GM12864 (cell line): ENCODE measurements at places on chromosomes 1 and 21.

DNA sequence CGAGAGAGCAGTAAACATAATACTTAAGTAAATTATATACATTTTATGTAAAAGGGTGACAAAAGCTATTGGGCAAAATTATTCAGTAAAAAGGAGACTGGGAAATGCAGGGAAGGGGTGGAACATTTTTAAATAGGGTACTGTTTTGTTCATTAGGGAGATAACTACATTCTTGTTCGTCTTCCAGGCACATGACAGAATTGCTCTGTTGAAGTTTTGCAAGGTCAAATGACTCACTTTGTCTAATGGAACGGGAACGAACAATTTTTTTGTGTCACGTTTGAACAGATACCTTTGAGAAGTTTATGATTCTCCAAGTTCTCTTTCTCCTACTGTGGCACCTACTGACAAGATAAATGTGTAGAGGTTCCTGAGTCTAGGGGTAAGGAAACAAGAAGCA is 382.3 kb upstream of the ZRANB2 start:
- DNase-seq, result no peak

DNA sequence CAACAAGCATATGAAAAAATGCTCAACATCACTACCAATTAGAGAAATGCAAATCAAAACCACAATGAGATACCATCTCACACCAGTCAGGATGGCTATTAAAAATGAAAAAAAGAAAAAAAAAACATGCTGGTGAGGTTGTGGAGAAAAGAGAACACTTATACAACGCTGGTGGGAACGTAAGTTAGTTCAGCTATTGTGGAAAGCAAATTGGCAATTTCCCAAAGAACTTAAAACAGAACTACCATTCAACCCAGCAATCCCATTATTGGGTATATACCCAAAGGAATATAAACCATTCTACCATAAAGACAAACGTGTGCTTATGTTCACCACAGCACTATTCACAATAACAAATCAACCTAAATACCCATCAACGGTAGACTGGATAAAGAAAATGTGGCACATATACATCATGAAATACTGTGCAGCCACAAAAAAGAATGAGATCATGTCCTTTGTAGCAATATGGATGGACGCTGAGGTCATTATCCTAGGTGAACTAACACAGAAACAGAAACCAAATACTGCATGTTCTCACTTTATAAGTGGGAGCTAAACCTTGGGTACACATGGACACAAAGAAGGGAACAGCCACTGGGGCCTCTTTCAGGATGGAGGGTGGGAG is 49.5 kb downstream of the LYST start:
- DNase-seq, result no peak

DNA sequence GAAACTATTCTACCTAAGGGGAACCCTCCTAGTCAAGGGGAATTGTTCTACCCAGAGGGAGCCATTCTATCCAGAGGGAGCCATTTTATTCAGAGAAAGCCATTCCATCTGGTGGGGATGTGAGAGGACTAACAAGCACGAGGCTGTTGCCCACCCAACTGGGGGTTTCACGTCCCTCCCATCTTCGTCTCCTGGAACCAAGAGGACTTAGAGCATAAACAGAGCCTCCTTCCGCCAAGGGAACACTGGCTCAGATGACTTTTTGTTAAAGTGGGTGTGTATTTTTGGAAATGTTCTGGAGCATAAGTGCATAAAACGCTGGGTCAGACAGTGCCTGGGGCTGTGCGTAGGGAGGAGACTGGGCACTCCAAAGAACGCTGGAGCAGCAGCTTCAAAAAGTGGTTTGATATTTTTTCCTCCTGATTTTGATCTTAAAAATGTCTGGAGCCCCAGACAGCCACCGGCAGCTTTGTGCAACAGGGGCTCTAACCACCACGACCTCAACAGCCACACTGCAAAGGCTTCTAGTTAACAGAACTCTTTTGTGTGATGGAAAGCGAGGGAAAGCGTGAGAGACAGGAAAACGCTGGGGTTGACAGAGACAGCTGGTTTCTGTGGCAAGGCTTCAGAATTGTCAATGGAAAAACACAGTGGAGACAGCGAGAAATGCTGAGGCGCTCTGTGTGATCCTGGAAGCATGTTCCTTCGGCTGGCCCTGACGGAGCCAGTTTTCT is 363.6 kb upstream of the CAMK1G start:
- no peak for DNase-seq

DNA sequence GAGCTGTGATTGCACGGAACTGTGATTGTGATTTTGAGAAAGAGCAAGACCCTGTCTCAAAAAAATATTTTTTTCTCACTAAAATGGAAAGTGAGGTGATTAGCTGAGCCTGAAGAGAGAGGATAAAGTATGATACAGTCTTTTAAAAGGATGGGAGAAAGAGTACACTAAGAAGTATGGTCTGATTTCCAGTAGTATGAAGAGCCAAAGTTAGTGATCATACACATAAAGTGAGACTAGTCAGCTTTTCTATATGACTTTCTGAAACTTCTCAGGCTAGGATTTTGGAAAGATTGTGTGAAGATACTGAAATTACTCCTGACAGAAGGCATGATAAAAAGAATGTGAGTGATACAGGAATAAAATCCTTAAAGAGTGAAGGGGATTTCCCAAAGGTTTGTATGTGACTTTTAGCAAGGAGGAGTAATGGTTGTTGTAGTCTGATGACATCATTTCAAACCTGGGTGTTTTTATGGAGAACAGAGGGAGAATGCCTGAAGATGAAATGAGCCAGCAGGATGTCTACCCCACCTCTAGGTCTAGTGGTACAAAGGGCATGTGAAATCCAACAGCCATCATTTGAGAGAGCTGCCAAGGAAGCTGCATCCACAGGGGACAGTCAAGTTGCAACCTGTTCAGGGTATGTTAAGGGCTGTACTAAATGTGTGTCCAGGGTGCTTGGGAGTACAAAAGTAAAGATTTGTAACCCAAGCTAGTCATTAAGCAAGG is 157.7 kb downstream of the PIK3R3 start:
- DNase-seq, result no peak

- DNase-seq, result no peak
Observed at GRCh38 chr1:210010161-210010560, 72.1 kb downstream of the SYT14 start.

DNA sequence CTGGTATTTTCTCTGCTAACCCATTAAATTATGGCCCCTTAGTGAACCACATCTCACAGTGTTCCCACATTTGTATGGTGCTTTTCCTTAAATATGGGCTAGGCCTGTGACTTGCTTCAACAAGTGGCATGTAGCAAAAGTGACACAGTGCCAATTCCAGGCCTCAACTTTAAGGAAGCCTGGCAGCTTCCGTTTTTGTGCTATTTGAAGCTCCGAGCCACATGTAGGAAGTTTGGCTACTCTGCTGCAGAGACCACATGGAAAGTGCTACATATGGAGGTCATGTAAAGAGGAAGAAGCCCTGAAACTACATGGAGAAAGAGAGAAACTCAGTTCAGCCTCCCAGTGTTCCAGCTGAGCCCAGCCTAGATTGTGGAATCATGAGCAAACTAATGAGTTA is 28.5 kb upstream of the DR1 start:
- DNase-seq, result no peak

DNA sequence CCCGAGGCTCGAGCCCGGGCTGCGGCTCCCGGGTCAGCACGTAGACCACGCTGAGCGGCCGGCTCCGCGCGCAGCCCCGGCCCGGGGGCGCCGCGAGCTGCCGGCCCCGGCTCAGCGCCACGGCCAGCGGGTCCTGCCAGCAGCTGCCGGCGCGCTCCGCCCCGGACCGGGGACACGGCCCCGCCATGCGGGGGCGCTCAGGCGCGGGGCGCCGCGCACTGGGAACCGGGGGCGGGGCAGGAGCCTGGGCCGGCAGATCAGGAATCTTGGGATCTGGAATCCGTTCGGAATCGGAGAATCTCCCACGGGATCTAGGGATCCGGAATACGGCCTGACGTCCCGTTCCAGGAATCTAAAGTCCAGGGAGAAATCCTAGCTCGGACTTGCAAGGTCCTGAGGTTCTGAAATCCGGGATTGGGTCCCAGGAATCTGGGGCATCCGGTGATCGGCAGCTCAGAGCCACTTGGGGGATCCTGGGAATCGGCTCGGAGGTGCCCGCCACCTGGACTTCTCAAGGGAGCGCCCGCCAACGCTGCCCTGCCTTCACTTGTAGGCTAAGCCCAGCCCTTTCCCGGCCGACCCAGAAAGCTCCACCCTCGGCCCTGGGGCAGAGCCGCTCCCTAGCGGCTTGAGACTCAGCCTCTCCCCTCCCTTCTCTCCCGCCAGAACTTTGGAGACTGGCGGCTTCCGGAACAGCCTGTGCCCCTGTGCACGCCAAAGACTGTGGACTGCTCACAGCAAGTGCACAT is at the start of gene MAP3K6:
TSS of gene MAP3K6 (minus strand) at position 551 of the 749 bp plus-strand sequence. CDS start at position 187, 364 bp downstream.
- no peak for DNase-seq

DNA sequence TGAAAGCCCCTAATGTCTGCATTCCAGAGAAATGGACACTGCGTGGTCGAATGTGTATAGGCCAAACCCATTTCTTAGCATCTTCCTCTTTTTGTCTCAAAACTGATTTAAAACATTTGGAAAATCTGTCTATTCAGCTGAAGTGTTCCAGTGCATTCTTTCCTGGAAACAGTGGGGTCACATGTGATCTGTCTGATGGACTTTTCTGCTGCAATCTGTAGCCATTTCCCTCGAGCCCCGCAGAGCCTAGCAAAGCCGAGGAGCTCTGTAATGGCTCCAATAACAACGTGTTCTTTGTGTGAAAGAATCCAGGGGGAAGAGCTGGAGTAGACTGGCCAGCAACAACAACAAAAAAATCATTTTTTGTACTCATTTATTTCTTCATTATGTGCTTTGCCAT is 329.3 kb downstream of the BARHL2 start:
- no peak for DNase-seq
